ENCODE measurements at places on chromosomes 11 and 22.

- DNase-seq, result no peak
These were observed 56.9 kb upstream of the EIF3M start for GRCh38 chr11:32526760-32527159.

GRCh38 chr11:113192121-113192925 is 122.1 kb upstream of the TTC12 start:
- no peak for DNase-seq

DNA sequence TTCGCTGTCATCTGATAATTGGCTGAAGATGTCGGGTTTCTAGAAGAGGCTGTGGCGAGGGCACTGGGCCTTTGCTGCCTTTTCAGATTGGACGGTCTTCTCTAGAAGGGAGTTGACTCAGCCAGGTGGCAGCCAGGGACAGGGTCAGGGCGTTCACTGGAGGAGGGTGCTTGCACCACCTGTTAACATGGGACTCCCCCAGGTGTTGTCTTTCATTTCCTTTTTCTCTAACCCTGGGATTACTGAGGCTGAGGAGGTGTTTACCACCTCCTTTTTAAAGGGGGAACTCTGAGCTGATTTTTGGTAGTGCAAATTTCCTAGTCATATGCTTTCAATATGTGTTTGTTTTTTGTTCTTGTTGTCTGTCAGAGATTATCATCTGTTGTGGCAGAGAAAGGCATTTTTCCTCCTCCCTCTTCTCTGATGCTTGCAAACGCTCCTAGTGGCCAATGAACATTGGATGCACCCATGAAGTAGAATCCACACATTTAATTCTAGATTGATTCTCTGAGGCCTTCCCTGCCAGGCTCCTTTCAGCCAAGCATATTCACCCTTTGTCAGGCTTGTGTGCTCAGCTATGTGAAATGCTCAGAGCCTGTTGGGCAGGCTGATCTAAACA is 54.1 kb downstream of the LDLRAD3 start:
- no peak for DNase-seq

DNA sequence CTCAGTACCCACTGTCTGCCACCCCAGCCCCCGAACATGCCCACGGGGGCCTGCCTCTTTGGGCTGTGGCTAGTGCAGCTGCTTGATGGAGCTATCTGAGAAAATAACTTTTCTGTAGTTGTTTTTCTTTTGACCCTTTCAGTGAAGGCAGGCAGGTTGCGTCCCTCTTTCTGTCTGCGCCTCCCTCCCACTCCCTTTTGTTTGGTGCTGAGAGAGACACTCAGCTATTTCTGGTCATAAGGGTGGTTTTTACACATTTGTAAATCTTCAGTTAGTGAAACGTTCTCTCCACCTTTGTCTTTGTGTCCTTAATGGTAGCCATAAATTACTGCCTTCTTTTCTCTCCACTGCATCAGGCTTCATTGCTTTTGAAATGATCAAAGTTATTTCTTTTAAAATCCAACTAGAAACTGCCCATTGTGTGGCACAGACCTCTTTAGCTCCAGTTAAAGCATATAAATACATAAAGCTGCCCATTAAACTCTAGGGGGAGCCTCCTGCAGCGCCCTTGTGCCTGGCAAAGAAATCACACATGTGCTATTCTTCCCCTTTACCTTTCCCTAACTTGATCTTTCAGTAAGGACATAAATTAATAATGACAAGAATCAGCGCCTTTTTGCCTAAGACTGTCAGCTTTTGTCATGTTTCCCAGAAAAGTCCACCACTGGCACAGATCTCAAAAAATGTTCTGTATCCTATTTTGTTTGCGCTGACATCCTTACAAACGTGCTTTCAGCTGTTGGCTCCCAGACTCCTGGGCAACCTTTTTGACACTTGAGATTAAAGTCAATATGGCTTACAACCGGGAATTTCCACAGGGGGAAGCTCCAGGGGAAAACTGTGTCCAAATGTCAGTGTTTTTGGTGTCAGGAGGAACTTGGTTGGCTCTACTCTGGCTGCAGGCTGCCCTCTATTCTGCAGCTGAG is 1.7 kb upstream of the SCUBE2 start:
- no peak for DNase-seq

DNA sequence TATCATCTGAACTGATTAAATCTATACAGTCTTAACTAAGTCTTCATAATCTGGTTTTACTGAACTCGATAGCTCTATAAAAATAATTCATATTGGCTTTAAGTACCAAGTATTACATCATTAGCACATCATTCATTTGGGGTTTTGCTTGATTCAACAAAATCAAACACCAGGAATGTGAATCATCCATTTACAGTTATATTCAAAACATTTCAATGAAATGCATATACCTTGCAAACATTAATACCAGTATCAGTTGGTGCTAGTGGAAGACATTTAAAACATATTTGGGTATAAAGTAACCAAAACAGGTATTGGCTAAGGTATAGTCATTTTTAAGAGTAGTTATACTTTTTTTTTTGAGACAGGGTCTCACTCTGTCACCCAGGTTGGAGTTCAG is 12.2 kb upstream of the CCDC89 start:
- no peak for DNase-seq

GRCh38 chr11:132864811-132865576 is 667.3 kb downstream of the OPCML start:
- no peak for DNase-seq

- DNase-seq, result no peak
These were observed 40.7 kb upstream of the RTL6 start for GRCh38 chr22:44538518-44539315.

GRCh38 chr11:29809121-29809520 is 207.7 kb downstream of the KCNA4 start:
- DNase-seq, result no peak

- no peak for DNase-seq
These were observed 1336.2 kb downstream of the BRD1 start for GRCh38 chr22:48491451-48491941.

- no peak for DNase-seq
These were observed 227.4 kb downstream of the CSNK2A3 start for GRCh38 chr11:11125618-11126017.

DNA sequence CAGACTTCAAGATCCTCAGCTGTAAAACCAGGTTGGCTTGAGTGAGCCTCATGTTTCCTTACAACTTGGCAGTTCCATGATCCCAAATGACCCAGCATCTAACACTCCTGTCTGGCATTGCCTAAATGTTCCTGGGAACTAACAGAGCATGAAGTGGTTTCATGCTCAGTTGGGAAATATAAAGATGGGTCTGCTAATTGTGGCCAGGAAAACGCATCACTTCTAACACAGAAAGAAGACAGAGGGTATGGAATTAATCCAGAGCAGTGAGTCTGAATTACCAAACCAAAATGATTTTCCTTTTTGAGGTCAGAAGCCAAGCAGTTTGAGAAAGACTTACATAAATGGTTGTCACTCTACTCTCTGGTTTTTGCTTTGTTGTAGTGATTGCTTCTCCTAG is 60.5 kb upstream of the MMP13 start:
- no peak for DNase-seq

DNA sequence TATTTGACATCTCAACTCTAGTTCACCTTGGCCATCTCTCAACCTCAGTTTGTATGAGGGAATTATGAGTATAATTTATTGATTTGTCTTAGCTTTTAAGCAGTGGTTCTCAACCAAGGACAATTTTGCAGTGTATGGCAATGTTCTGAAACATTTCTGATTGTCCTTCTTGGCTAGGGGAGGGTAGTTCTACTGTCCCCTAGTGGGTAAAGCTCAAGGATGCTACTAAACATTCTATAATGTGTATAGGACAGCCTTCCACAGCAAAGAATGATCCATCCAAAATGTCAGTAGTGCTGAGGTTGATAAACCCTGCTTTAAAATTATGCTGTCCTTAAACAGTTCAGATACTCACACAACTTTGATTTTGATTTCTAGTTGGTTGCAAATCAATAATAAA is 78.1 kb upstream of the ALKBH3 start:
- DNase-seq, result no peak

GRCh38 chr22:29205594-29206371 is at the start of gene EMID1:
Gene EMID1, plus strand, starts transcription at chr22:29205896. Its CDS starts 143 bp downstream, at chr22:29206039.
- no peak for DNase-seq

DNA sequence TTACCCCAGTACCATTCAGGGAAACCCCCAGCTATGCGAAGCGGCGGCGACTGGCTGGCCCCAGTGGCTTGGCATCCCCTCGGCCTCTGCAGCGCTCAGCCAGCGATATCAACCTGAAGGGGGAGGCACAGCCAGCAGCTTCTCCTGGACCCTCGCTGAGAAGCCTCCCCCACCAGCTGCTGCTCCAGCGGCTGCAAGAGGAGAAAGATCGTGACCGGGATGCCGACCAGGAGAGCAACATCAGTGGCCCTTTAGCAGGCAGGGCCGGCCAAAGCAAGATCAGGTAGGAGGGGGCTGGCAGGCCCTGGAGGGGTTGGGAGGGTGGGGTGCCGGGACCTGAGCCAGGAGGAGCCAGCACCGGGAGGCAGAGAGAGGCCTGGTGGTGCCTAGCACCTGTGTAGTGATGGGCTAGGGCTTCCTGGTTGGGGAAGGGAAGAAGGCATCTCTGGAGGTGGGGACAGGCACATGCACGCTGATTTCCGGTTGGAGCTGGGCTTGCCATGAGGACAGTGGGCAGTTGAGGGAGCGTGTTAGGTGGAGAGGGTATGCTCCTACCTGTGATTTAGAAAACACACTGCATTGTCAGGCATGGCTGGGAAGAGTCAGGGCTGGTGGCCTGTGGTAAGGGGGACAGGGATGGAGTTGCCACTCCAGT is 22.3 kb downstream of the SHANK3 start:
- no peak for DNase-seq

- DNase-seq, result no peak
These were observed 41.4 kb downstream of the MS4A2 start for GRCh38 chr11:60129853-60130252.

- no peak for DNase-seq
These were observed 21.3 kb downstream of the CAPRIN1 start for GRCh38 chr11:34072832-34073231.

DNA sequence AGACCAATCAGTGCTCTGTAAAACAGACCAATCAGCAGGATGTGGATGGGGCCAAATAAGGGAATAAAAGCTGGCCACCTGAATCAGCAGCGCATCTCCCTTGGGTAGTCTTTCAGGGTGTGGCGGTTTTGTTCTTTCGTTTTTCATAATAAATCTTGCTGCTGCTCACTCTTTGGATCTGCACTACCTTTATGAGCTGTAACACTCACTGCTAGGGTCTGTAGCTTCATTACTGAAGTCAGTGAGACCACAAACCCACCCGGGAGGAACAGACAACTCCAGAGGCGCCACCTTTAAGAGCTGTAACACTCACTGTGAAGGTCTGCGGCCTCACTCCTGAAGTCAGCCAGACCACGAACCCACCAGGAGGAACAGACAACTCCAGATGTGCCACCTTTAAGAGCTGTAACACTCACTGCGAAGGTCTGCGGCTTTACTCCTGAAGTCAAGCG is 175.5 kb upstream of the PDGFD start:
- DNase-seq, result no peak

GRCh38 chr11:62431171-62431901 is 12.5 kb downstream of the SCGB1A1 start:
- no peak for DNase-seq

DNA sequence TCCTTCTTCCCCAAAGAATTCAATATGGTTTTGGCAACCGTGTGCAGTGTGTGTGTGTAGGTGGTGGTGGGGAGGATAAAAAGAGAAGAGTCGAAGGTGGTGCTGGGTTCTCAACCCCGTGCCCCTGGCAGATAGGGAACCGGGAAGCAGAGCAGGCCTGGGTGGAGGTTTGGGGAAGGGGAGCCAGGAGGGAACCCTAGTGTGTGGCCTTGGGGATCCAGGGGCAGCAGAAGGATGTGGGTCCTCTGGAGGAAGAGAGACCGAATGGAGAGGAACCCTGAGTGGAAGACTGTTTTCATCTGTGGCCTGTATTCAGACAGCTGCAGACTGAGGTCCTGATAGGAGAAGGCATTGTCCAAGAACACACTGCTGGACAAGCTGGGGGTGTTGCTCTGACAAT is 73.3 kb upstream of the B3GAT1 start:
- no peak for DNase-seq

GRCh38 chr11:93659196-93659595 is 2.3 kb upstream of the CEP295 start:
- no peak for DNase-seq

DNA sequence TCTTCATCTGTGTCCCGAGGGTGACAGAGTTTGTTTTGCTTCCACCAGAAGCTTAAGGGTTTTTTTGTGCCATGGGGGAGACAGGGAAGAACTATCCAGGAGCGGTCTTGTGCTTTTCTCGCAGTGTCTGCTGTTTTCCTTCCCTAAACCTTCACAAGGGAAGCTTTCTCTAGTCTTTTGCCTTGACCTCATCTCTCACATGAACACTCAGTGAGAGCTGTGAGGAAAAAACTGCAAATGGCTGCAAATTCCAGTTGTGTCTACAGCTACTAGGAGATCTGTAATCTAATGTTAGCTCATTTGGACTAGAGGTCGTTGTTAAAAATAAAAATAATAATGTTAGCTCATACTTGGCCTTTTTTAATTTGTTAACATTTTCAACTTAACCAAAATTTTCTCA is 264.7 kb upstream of the SESN3 start:
- no peak for DNase-seq

DNA sequence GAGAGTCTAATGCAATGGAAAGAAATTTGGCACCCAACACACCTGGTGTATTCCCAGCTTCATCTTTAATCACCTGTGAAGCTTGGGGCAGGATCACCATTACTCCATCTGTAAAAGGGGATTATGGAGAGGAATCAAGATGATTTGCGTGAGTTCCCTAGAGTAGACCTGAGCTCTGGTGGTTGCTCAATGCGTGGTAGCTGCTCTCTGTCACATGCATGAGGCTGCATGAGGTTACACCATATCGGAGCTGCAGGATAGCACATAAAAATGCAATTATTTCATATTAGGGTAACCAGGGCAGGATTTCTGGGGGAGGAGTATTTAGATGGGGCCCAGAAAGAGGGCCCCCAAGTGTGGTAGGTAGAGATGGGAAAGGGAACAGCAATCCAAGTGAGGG is 35.3 kb upstream of the CLMP start:
- DNase-seq, result no peak

DNA sequence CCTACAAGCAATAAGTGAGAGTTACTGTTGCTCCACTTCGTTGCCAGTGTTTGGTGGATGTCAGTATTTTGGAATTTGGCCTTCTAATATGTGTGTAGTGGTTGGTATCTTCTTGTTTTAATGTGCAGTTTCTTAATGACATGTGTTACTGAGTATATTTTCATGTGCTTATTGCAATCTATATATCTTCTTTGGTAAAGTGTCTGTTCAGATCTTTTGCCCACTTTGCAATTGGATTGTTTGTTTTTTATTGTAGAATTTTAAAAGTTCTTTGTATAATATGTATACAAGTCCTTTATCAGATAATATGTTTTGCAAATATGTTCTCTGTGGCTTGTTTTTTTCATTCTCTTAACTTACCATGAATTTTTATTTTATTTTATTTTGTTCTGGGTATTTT is 7.7 kb downstream of the OR51V1 start:
- DNase-seq, result no peak

All from CD4-positive, CD25-positive, alpha-beta regulatory T cell (primary cell).